Stimulated activated CD8-positive, alpha-beta memory T cell treated with anti-CD3 and anti-CD28 coated beads, Interleukin-2, amount 100 ng/mL, for 1 hour (primary cell): ENCODE measurements at places on chromosomes 5 and 9.

DNA sequence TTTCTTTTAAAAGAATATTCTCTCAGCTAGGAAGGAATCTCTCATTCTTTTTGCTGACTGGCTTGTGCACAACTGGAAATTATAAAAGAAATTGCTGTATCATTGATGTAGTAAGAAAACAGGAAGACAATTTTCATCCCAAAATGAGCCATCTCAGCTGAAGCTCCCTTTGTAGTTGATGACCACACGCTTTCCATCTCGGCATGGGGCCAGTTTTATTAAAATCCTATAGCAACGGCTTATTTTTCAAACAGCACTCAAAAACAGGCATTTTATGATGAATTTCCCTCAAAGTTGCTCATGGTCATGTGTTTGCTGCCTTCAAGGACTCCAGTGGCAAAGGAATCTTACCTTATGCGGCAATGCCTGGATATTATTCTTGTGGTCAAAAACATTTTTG is 62.4 kb upstream of the GLIS3 start:
- DNase-seq, result no peak

GRCh38 chr5:68088302-68088701 is 127.3 kb upstream of the PIK3R1 start:
- DNase-seq, result no peak

DNA sequence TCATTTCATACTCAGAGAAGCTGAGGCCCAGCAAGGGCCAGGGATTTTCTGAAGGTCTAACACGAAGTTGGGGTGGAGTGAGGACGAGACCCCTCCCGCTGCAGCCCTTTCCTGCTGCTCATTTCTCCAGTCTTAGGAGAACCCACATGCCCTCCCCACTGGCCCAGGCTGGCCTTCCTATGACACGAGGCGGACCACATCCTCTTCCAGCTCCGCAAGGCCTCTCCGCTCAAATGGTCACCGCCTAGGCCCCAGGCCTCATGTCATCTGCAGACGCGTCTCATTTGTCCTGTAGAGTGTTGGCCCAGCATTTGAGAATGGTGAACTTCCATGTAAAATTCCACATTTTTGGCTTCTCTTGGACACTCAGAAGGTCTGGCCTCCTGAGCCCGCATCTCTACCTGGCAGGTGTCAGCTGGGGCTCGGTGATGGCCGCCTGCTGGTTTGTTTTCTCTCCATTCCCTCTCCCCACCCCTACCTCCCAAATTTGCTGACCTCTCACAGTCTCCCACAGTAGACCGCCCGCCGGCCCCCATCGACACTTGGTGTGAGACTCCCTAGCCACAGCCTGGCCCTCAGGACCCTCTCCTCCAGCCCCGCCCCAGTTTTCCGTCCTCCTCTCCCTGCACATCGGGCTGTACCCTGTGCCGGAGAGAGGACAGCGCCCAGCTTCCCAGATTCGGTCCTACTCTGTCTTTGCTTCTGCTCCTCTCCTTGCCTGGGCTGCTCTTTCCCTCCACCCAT is 51.7 kb downstream of the ERGIC1 start:
- no peak for DNase-seq

GRCh38 chr9:21715408-21715807 is 87.0 kb upstream of the MTAP start:
- DNase-seq, result no peak

- no peak for DNase-seq
These were observed 162.9 kb upstream of the ELL2 start for GRCh38 chr5:96124589-96124988.

DNA sequence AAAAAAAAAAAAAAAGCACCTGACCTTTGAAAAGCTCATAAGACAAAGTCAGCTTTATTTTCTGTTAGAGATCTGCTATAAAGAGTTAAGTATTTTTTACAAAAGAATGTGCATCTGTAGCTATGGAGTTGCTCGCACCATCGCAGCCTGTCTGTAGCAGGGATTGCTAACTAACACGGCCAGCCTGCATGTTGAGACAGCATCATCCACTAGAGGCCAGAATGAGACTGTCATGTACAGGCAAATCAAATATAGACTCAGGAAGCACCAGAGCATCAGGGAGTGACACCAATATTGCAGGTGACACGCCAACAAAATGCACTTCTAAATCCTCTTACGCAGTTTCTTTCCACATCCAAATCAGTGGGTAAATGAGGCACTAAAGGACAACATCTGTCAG is 136.3 kb upstream of the RASEF start:
- DNase-seq, result no peak

DNA sequence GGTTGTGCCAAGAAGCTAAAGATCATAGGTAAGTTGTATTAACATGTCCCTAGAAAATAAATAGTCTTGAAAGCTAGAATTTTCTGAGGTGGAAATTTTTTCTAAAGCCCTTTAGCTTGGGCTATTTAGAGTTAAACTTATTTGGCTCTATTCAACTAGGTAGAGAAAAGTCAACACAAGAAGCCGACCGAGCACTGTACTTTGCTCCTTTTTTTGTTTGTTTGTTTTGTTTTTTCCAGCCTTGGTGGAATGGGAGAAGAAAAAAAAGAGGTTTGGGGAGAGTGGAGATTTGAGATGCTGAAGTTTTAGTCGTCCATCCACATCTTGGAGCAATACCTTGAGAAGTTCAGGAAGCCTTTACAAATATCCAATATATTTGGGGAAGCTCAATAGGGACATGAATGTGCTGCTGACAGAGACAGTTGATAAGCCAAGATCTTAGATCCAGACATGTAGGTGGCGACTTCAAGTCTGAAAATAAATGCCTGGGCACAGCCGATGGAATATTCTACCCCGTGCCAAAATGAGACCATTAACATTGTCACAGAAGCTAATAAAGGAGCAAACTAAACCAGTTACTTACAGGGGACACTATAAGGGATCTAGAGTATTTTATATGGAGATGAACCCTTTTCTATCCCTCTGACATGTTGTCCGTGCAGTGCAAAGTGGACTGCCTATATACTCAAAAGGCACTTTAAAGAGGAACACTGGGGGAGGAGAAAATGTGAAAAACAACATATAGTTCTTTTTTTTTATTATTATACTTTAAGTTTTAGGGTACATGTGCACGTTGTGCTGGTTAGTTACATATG is 466.1 kb downstream of the PTPRD start:
- no peak for DNase-seq

DNA sequence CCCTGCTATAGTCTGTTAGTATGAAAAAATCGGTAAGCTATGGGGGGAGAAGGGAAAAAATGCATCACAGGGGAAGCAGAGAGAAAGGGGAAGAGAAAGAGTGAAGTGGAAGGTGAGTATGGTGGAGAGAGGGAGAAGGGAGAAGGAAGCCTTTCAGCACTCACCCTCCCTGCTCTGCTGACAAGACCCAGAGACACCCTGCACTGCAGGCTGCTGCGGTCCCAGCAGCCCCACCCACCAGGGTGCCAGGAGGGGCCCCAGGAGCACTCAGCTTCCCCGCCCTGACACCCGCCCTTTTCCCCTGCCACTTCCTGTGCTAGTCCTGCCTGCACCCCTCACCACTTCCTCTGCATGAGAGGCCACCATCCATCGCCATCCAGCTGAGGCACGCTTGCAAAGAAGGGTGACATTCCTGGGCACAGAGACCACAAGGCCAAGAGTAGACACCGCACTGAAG is 12.7 kb downstream of the STK10 start:
- peak; percentile 81 for DNase-seq

- no peak for DNase-seq
These were observed 264.7 kb downstream of the NSG2 start for GRCh38 chr5:174310243-174310642.

DNA sequence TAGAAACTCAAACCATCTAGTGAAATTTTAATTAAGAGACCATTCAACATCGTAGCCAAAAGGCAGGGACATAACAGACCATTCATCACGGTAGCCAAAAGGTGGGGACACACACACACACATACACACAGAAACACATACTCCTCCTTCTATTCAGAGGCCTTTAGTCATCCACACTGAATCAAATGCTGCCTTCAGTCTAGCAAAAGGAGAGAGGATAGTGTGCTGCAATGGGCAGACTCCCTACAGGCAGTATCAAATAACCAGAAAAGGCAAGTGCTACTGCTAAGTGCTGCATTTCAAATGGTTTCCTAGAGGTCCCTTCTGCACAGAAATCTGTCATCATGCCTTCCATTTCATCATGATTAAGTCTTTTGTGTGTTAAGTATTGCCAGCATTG is 303.9 kb downstream of the TRIM32 start:
- no peak for DNase-seq

- DNase-seq, result no peak
These were observed 149.8 kb upstream of the SLC28A3 start for GRCh38 chr9:84490206-84490841.
